Vagina (tissue), 2 donors: ENCODE measurements at places on chromosomes 2 and 18. TPM values are rescaled to one million over a fixed set of nuclear protein-coding genes. Genes with fewer than 3 reads are reported as not detected.

DNA sequence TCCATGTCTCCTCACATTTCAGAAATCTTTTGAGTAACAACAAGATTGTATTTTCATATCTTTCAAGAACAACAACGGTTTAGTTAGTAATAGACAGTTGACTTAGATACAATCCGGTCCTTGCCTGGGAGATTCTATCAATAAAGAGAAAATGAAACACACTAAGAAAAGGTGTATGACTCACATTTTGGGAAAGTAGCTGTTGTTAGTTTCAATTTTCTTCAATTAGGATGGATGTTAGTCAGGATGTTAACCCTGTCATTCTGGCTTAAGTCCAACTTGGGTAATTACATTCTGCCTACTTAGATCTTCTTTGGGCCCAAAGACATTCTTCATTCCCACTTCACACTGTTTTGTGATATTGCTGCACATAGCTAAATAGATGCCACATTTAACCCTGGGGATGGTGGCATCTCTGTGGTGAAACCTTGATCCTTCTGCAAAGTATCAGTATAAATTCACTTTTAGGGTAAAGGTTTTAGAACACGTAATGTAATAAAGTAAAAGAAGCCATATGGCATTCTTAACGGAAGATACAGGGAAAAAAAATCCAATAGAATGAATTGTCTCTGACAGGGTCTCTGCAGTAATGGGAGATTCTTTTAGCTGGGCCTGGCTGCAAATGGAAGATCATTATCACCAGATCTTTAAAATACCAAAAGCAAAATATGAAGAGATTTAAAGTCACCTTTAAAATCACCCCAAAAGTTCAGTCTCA, 365.5 kb downstream of the FIGN start:
- DNase-seq, result no peak
- H3K36me3 ChIP-seq, result no peaks in the 10 kb centered on the region
- no peak overlapping the region for H3K4me3 ChIP-seq

- H3K4me3 ChIP-seq, result no peak overlapping the region
- no peaks in the 10 kb centered on the region for H3K36me3 ChIP-seq
- DNase-seq, result no peak
- no peaks in the 10 kb centered on the region for H3K27me3 ChIP-seq
- peaks cover 7% of the 10 kb centered on the region for H3K4me1 ChIP-seq
These were observed 63.5 kb downstream of the SMCHD1 start for GRCh38 chr18:2719040-2719439.

DNA sequence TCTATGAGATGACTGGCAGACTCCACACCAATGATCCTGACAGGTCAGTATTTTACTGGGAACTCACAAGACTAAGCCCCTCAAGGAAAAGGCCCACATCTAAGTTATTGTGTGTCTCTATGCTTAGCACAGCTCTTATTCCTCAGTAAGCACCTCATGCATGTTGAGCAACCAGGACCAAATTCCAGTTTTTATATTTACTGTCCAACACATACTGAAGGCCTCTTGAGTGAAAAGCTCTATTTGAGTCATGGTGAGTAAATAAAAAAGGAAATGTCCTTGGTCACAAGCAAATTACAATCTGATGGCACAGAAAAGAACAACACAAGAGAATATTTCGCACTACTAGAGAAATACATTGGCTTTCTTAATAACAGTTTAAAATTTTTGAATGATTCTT, 87.9 kb upstream of the ETAA1 start:
- H3K4me3 ChIP-seq, result no peak overlapping the region
- H3K27ac ChIP-seq, result no peak overlapping the region
- peaks cover 13% of the 10 kb centered on the region for H3K4me1 ChIP-seq
- no peaks in the 10 kb centered on the region for H3K36me3 ChIP-seq

DNA sequence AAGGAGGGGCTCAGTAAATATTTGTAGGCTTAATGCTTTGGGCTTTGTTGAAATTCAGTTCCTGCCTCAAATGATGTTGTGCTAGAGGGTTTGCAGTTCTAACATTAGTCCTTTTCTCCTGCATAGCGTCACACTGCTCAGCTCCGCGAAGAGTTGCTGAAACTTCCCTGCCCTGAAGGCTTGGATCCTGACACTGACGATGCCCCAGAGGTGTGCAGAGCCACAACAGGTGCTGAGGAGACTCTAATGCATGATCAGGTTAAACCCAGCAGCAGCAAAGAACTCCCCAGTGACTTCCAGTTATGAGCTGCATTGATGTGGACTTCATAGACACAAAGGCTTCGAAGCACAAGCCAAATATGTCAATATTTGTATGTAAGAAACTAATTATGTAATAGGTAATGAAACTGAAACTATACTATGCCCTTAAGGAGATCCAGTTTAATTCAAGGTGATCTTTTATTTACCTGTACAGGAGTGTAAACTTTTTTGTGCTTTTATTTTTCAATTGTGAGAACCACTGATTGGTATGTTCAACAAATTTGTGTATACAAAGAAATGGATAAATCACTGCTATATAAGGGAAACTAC, 10.2 kb upstream of the TTC27 start:
- peaks cover 3% of the 10 kb centered on the region for H3K4me1 ChIP-seq
- H3K4me3 ChIP-seq, result no peak overlapping the region
- no peak for DNase-seq
- no peaks in the 10 kb centered on the region for H3K27me3 ChIP-seq
- peaks cover 37% of the 10 kb centered on the region for H3K36me3 ChIP-seq

GAD1 gene
- not detected for total RNA-seq

UGT1A4 gene
- 0.98 TPM for total RNA-seq

- no peaks in the 10 kb centered on the region for H3K36me3 ChIP-seq
- H3K27me3 ChIP-seq, result no peaks in the 10 kb centered on the region
- no peak for DNase-seq
- H3K4me3 ChIP-seq, result no peak overlapping the region
These were observed 6.3 kb downstream of the EXOC6B start for GRCh38 chr2:72819501-72819900.

- H3K4me1 ChIP-seq, result peaks cover 9% of the 10 kb centered on the region
- DNase-seq, result no peak
These were observed 58.9 kb upstream of the RNU4ATAC start for GRCh38 chr2:121471532-121472469.

DNA sequence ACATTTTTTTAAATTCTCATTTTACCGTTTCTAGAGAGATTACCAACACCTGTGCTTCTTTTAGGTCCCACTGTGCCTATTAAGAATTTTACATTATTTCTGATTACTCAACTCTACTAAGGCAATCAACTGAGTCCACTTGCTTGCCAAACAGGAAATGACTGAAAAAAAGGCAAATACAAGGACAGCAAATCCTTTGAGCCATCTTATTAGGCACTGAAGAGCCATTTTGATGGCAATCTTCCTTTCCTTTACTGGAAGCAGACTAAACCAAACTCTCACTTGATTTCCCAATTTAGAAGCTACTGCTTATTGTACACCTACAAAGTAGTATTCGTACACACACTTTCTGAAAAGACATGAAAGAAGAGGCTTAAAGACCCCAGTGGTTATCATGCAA, 121.4 kb upstream of the COL3A1 start:
- no peaks in the 10 kb centered on the region for H3K27me3 ChIP-seq
- no peaks in the 10 kb centered on the region for H3K36me3 ChIP-seq
- peaks cover 6% of the 10 kb centered on the region for H3K4me1 ChIP-seq
- H3K27ac ChIP-seq, result peak overlapping the region; percentile 26

- H3K27ac ChIP-seq, result peak overlapping the region; percentile 84
- H3K4me3 ChIP-seq, result peak overlapping the region; percentile 31
- peaks cover 15% of the 10 kb centered on the region for H3K4me1 ChIP-seq
- no peaks in the 10 kb centered on the region for H3K27me3 ChIP-seq
- DNase-seq, result no peak
These were observed 154.7 kb downstream of the TWIST2 start for GRCh38 chr2:239002591-239002953.
